ENCODE measurements at places on chromosomes 3 and 15.

GRCh38 chr3:49406571-49407565 lies 4.9 kb downstream of the RHOA start:
- DNase-seq = no peak

DNA sequence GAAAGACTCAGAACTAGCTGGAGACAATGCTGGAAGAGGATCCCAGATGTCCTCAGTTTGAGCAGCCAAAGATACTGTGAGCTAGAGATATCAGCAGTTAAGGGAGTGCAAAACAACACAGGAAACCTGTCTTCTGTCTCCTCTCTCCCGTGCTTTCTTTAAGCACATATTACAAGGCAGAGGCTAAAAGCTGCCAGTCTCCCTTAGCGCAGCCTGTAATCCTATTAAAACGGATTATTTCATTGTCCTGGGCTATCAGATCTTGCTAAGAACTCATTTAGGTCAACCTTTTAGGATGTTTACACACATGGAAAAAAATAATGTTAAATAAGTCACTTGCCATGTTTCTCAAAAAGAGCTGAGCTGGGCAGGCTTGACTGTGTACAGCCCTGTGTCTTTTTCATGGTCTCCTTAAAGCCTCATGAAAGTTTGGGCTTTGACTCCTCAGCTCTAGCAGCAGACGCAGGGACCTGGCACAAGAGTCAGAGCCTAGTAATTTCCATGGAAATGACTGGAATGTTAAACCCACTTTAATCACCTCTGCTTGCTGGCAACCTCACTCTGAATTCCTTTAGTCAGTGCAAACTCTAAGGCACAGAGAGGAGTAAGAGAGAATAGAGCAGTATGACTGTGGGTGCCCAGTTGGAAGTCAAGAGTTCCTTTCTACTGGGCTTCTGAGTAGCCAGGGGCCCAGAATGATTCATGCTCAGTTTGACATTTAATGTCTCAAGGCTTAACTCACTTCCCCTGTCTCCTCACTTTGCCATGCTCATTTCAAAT lies 491.9 kb downstream of the NTRK3 start:
- DNase-seq = no peak

GRCh38 chr3:8931342-8931741 lies 31.9 kb downstream of the RAD18 start:
- no peak for DNase-seq

DNA sequence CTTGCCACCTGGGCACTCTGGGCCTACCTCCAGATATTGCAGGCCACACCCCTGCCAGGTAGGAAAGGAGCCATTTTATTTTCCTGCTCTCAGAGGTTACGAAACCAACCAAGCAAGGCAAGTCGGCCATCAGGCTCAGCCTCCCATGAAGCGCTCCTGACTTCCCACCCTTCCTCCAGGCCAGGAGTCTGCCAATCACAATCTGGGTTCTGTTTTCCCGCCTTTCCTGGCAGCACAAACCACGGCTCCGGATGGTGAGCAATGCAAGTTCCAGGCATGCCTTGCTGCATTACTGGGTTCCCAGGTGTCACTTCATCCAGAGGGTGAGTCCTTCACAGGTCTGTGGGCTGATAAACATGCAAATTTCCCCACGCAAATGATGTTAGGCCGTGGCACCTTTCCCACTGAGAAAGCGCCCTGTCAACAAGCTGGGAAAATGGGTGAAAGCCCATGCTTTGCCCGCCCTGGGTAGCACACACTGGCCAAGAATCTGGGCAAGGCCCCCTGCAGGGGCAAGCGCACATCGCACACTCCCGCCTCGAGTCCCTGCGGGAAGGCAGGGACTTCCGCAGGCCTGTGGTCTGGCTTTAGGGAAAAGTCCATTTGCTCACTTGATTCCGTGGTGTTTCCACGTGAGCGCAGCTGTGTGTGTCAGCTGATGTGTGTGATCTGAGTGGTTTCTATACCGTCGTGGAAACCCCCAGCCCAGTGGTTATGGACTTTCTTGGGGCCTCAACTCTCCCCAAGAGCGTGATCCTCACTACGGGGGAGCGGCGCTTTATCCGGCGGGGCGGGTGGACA lies 61.6 kb upstream of the RYK start:
- no peak for DNase-seq

- no peak for DNase-seq
Measured at GRCh38 chr3:152823781-152824180, 11.2 kb upstream of the P2RY1 start.

DNA sequence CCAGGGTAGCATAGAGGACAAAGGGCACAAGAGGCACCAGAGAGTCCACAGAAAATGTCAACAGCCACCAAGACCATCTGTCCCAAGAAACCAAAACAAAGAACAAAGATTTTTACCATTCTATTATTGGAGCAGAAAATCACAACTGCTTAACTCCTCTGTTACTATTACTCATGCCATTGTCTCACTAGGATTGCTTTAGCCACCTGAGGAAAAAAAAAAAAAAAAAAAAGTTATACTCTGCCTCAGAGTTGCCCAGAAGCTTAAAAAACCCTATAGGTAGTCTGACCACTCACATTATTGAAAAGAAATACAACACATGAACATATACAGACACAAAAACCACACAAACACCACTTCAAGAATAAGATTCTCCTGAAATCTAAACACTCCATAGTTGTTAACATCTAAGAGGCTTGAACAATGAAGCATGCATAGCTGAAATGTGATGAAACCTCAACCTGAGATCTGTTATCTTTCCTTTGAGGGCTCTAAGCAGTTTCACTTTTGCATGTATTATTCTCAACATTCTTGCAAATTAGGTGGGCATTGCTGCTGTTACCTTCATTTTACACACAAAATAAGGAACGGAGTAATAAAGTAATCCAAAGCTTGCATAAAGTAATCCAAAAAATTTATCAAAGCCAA lies 85.4 kb downstream of the IGSF11 start:
- no peak for DNase-seq

GRCh38 chr15:58403581-58403980 lies 28.2 kb upstream of the LIPC start:
- DNase-seq = no peak

GRCh38 chr3:101091489-101091888 lies 98.3 kb upstream of the ABI3BP start:
- DNase-seq = no peak

- no peak for DNase-seq
Measured at GRCh38 chr15:34987609-34988026, 469 bp downstream of the ZNF770 start.

- no peak for DNase-seq
Measured at GRCh38 chr3:45635475-45636256, 41.1 kb downstream of the LIMD1 start.

- no peak for DNase-seq
Measured at GRCh38 chr3:56799251-56799882, 2.4 kb downstream of the ARHGEF3 start.

- DNase-seq = no peak
Measured at GRCh38 chr3:104951426-104951825, 415.3 kb upstream of the ALCAM start.

DNA sequence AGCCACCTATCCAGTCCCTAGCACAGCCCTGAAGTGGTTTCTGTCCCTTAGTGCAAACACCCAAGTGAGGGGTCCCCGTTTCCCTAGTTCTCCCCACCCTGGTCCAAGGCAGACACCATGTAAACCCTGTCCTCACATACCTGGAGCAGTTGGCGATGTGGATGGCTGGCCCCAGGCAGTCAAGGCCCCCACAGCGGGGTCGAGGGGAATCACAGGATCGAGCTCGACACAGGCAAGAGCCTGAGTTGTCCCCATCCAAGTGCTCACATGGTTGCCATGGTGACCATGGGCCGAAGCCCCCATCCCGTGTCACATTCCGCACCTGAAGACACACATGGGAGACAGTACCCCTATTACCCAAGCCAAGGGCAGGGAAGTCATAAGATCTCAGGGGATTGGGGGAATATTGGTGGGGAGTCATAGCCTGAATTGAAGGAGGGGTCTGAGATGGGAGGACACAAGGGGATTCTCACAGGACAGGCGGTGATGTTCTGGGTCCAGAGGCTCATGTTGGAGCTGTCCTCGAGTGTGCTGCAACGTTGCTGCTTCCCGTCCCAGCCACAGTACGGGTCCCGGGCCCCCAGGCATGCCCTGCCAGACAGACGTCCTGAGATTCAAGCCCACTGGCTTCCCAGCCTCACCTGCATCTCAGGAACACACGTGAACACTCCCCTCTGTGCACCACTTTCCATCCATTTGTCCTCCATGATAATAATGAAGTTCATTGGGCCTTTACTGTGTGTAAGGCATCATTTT lies 112.1 kb downstream of the SEMA5B start:
- DNase-seq = no peak

- no peak for DNase-seq
Measured at GRCh38 chr3:122974764-122975162, 52.8 kb downstream of the SEMA5B start.

DNA sequence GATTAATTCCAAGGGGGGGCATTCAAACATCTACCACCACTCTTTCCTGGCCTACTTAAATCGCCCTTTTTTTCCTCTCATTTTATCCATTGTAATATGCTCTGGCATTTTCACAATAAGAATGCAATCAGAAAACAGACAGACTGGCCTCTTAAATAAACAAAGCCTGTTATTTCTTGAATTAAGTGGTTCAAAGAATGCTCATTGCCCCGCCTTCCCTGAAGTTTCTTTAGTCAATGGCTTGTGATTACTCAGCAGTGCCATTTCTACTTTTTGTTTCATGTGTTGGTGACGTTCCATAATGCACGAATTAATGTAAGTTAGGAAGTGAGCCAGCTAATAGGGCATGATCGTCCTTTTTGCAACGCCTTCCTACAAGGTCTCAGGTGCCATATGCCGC lies 68.0 kb downstream of the FBN1 start:
- DNase-seq = no peak

DNA sequence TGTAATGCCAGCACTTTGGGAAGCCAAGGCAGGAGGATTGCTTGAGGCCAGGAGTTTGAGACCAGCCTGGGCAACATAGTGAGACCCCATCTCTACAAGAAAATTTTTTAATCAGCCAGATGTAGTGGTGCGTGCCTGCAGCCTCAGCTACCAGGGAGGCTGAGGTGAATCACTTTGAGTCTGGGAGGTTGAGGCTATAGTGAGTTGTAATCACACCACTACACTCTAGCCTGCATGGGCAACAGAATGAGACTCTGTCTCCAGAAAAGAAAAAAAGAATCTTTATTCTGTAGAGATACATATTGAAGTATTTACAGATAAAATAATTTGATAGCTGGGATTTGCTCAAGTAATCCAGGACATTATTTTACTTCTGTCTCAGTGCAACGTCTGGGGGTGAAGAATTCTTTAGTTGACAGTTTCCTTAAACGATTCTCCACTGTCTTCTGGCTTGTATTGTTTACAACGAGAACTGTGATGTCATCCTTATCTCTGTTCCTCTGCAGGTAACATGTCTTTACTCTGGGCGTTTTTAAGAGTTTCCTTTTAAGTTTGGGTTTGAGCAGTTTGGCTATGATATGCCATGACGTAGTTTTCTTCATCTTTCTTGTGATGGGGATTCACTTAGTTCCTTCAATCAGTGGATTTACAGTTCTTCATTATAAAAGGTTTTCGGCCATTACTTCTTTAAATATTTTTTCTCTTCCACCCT lies 26.3 kb downstream of the KPNA1 start:
- no peak for DNase-seq

DNA sequence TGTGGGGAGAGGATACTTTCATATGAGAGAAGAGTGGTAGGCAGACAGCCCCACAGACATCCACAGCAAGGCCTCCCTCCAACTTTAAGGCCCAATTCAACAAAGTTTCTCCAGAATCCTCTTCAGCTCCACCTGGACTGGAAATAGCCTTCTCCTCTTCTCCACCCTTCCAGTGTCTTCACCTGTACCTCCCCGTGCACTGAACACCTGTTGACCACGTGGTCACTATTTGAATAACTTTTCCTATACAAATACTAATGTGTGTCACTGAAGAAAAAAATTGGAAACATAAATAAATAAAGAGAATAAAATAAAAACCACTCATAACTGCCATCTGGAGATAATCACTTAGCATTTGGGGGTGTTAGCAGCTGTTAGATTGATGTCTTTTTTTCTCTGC lies 52.9 kb downstream of the CCNL1 start:
- DNase-seq = no peak

DNA sequence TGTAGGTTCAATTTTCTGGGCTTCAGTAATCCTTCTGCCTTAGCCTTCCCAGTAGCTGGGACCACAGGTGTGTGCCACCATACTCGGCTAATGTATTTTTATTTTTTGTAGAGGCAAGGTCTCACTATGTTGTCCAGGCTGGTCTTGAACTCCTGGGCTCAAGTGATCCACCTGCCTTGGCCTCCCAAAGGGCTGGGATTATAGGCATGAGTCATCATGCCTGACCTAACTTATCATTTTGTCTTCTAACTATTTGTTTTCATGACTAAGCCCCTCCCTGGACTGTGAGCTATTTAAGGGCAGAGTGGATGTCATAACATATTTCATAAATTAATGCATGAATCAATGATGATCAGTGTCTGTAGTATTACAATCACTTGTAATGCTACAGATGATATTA lies 56.1 kb upstream of the PIAS1 start:
- DNase-seq = no peak

- no peak for DNase-seq
Measured at GRCh38 chr3:196216089-196216564, at the start of gene SLC51A. TSS of gene SLC51A (plus strand) at chr3:196216534. CDS start at chr3:196216713, 179 bp downstream.

DNA sequence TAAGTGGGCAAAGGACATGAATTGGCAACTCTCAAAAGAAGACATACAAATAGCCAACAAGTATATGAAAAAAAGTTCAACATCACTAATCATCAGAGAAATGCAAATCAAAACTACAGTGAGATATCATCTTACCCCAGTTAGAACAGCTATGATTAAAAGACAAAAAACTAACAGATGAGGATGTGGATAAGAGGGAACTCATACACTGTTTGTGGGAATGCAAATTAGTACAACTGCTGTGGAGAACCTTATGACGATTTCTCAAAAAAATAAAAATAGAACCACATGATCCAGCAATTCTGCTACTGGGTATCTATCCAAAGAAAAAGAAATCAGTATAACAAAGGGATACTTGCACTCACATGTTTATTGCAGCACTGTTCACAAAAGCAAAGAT lies 28.6 kb downstream of the NEK10 start:
- DNase-seq = no peak

DNA sequence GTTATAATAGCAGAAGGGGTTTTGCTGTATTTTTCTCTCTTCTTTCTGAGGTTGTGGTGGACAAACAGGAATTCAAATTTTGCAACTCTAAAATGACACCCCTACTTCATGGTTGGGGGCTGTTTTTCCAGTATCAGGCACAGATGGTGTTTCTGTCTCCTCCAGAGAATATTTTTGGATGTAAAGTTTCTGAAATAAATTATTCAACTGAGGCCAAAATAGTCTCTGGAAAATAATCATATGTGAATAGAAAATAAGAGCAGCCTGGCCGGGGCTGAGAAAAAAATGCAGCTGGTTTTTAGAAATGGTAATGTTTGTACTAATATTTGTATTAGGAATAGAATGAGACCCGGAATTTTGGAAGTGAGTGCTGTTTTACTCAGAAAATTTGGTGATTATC lies 121.3 kb upstream of the ADAMTS9 start:
- DNase-seq = no peak

All from T-helper 9 cell (primary cell).